ENCODE measurements at places on chromosomes 5 and 9.

- no peak for DNase-seq
Measured at GRCh38 chr5:138936968-138937345, 61.8 kb upstream of the LRRTM2 start.

- no peak for DNase-seq
Measured at GRCh38 chr5:12704955-12705354, 800.7 kb upstream of the CTNND2 start.

DNA sequence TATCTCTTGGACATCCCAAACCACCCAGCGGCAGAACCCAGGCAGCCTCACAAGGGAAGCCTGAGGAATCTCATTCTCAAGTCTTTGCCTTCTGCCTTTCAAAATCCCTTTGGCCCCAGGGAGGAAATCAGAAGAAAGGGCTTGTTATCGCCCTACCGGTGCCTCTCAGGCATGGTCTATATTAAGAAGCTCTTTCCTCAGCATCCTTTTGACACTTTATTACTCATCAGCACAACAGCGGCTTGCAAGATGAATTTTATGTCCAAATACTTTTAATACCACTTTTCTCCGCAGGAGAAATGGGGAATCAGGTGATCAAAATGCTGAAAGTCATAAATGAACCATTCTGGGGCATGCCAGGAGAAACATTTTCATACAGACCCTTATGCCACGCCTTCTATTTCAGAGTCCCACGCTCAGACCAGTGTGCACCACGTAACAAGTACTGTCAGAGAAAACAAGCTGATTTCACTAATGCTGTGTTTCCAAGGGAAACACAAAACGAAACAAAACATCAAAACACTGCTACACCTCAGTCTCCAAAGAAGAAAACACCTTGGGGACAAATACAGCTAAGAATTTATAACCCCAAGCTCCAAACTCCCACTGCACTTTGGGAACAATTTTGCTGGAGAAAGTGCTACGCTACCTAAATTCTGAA is 30.0 kb downstream of the RAPGEF1 start:
- peak; percentile 54 for DNase-seq

GRCh38 chr5:160628619-160628968 is 206.9 kb downstream of the PTTG1 start:
- DNase-seq: no peak

GRCh38 chr9:130124085-130124860 is 47.9 kb upstream of the NCS1 start:
- DNase-seq: no peak

DNA sequence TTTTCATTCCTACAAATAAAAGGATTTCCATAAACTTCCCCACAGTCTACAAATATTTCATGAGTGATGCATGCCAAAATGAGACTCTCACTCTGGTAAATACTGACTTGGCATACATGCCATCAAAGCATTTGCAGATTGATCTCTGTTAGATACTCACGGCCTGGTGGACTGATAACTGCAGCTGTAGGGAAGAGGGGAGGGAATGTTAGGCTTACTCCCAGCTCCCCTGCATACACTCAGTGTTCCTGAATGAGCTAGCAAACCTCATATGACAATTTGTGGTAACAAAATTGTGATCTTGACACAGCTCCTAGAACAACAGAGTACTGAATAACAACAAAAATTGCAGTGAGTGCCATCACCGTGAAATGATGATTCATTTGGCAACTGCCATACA is 435.3 kb downstream of the NR2F1-AS1 start:
- no peak for DNase-seq

DNA sequence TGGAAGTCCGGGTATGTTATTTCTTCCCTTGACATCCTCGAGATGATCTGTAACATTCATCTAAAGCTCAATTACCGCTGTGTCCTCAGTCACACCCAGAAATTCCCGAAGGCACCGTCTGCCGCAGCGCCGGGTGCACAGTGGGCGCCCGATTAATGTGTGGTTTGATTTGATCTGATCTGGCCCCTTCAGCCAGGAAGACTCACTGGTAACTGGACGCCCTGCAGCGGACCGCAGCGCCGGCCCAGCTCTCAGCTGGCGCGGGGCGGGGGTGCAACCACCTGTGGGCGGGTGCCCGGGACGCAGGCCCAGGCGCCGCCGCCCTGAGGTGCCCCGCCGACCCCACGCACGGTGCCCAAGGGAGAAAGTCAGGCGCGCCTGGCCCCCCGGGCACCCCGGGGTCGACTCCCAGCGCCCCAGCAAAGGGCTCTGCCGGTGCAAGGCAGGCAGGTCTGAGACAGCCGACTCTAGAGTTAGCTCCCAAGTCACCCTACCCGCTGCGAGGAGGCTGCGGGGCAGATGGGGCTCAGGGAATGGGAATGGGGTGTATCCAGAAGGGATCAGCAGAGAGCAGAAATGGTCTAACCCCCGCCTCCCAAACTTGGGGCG is 1.7 kb downstream of the EPB41L4B start:
- DNase-seq: peak; percentile 54

GRCh38 chr5:170811719-170812118 is 28.2 kb downstream of the GABRP start:
- DNase-seq: no peak

GRCh38 chr5:110757118-110757729 is 18.4 kb downstream of the SLC25A46 start:
- DNase-seq: peak; percentile 32

DNA sequence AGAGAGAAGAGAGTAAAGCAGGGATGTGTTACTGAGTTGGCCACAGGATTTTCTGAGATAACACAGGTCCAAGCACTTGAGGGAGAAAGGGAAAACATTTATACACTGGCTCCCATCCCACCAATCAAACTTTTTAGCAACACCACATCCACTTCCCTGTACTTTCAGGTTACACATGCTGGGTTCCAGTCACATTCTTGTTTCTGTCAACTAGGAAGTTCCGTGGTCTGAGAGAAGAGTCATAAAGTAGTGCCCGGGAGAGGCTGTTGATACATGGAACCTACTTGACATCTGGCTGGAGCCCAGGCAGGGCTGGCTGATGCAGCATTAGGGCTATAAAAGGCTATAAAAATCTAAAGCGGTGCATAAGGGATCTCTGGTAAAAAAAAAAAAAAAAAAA is 473.9 kb upstream of the COX7C start:
- DNase-seq: no peak
